ENCODE measurements at places on chromosomes 12 and 14.

- DNase-seq = no peak
These were observed 102.0 kb downstream of the TMEM30B start for GRCh38 chr14:61179061-61179690.

DNA sequence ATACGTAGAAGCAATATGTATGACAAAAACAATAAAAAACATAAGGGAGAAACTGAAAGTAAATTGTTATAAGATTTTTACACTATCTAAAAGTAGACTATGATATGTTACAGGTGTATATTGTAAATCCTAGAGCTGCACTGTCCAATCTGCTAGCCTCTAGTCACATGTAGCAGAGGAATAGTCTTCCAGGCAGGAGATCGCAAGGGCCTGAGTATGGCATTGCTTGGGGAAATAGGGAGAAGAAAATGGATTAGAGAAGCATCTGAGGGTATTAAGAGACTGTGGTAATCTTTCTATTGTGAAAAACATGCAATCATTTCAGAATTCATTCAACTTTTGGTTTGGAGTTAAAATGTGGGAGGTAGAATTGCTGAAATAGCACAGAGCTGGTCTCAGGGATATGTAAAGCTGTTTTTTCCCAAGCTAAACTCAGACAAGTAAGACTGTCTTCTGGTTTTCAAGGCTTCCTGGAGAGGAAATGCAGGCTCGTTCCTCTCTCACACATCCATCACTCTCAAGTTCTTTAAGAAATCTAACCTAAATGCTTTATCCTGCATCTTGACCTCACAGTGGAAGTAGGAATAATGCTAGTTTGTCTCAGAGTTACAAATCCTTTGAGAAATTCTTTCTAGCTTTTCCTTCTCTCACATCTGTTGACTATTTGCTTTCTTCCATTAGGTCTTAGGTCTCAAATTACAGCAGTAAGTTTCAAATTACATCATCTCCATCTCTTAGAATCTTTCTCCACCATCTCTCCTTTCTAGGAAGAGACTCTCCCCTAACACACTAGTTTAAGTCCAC, 7.6 kb upstream of the CCDC184 start:
- DNase-seq = no peak

- no peak for DNase-seq
These were observed 12.7 kb upstream of the EIF4B start for GRCh38 chr12:52993558-52993869.

GRCh38 chr14:73386342-73386741, 72.0 kb downstream of the NUMB start:
- no peak for DNase-seq

GRCh38 chr14:50335989-50336824, 24.1 kb downstream of the DMAC2L start:
- no peak for DNase-seq

GRCh38 chr14:103104654-103105452, 10.3 kb downstream of the EXOC3L4 start:
- peak; percentile 80 for DNase-seq

DNA sequence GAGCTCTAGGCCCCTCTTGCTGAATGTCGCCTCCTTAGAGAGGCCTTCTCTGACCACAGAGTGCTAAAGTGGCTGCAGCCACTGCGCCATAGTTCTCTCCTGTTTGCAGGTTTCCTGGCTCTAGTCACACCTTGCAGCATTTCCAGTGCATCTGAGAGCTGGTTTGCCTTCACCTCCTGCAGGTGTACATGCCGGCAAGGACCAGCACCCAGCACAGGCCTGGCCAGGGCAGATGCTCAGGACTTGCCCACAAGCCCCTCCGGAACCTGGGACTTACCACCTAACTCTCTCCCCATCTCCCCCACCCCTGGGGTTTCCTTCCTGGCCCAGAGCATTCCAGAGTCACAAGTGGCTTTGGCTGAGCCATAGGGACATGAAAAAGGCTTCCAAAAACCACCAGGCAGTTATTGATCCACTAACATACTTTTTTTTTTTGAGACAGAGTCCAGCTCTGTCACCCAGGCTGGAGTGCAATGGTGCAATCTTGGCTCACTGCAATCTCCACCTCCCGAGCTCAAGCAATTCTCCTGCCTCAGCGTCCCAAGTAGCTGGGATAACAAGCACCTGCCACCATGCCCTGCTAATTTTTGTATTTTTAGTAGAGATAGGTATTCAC, 9.1 kb downstream of the ITPK1 start:
- DNase-seq = no peak

GRCh38 chr12:14768823-14769405, 34.4 kb downstream of the WBP11 start:
- DNase-seq = no peak

DNA sequence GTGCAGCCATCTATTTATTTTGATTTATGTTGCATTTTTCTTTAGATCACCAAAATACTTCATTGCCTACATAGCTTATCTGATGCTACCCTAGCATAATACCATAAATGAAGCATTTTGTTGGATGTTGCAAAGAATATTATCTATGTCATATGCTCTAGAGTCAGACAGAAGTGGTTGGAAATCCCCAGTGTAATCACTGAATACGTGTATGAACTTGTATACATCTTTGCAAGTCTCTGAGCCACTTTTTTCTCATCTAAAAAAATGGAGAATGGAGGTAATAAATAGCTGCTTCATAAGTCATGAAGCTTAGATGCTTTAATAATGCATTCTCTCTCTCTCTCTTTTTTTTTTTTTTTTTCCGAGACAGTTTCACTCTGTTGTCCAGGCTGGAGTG, 18.5 kb downstream of the EVL start:
- DNase-seq = no peak

GRCh38 chr14:47207617-47208016, 467.8 kb downstream of the MDGA2 start:
- DNase-seq = no peak

DNA sequence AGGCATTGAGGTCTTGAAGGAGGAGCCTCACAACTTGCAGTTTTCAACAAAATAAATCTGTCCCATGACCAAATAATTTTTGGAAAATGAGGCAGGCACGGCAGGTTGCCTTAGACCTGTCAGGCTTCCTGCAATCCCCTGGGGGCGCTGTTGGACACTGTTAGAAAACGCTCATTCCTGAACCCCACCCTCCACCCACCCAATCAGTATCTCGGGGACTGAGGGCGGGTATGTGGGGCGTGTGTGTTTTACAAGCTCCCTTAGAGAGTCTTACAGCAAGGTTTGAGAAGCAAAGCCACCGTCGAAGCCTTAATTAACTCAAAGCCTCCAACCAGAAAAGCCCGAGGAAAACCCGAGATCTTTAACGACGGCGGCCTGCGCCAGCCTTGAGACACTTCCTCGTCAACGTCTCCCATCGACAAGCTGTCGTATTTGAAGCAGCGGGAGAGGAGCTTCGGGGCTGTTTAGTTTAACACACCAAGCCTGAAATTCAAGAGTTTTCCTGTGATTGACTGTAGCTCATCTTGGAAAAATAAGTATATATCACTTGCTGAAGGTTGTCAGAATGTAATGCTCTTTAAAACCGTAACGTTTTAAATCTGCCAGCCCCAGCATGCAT, 123.0 kb downstream of the GLT1D1 start:
- DNase-seq = peak; percentile 41

GRCh38 chr12:29517264-29517663, 19.8 kb upstream of the OVCH1 start:
- DNase-seq = no peak

- no peak for DNase-seq
These were observed 128.0 kb downstream of the GPR135 start for GRCh38 chr14:59337141-59337611.

Measured in liver (tissue), 10 donors.